H9 (cell line): ENCODE measurements at places on chromosomes 6 and 20.

GRCh38 chr20:17518339-17519052 lies 12.7 kb downstream of the BFSP1 start:
- peak; percentile 57 for DNase-seq

- peak; percentile 57 for DNase-seq
Observed at GRCh38 chr6:6856538-6857523, 250.9 kb upstream of the RREB1 start.

GRCh38 chr6:132414761-132415160 lies 13.5 kb upstream of the MOXD1 start:
- no peak for DNase-seq

- DNase-seq: no peak
Observed at GRCh38 chr20:60649541-60649940, 602.5 kb upstream of the CDH4 start.

DNA sequence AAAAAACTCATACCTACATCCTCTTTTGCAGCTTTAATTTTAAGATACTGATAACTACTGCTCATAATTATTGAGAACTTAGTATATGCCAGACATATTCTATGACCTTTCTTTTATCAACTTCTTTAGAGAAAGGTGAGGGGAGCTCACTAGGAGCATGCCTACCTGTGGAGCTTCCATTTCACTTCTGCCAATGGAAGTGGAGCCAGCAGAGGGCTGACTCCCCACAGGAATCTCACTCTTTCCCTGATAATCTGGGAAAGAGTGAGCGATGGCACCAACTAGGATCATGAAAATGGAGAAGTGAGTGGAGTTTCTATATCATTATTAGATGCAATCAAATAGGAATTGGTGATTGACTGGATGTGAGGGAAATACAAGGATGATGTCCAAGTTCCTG lies 484.9 kb downstream of the LMBRD1 start:
- DNase-seq: no peak

DNA sequence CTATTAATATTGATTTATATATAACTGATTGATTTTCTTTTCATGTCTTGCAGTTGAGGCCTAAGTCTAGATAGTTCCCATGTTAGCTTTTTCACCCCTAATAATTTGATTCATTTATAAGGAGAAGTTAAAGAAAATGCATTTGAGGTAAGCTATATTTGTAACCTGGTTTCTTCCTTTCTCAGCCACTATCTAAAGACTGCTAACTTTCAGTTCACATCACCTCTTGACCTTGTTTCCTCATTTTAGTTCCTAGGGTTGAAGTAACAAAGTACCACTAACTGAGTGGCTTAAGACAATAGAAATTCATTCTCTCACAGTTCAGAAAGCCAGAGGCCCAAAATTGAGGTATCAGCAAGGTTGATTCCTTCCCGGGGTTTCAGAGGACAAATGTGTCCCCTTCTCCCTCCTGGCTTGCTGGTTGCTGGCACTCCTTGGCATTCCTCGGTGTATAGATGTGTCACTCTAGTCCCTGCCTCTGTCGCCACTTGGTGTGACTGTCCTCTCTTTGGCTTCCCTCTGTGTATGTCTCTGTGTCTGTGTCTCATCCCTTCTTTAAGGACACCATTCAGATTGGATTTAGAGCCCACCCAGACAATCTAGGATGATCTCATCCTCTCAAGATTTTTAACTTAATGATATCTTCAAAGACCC lies 55.9 kb upstream of the C20orf144 start:
- DNase-seq: no peak

GRCh38 chr6:108872141-108872557 lies 23.9 kb downstream of the ARMC2 start:
- DNase-seq: no peak

GRCh38 chr20:56229812-56230211 lies 18.7 kb upstream of the MC3R start:
- DNase-seq: no peak

DNA sequence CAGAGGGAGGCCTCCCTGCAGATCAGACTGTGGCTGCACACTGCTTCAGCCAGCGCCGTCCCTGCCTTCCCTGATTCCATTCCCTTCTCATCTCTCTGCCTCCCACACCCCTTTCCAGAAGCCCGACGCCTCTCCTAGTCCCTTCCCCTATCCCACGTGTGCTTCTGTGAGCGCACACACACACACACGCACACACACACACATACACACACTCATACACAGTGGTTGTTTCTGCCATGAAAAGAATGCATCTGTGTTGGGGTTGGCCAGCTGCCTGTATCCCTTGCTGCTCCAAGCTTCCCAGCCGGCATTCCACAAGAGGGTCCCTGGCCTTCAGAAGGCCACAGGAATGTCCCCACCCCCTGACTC lies 51.7 kb downstream of the MOCS1 start:
- DNase-seq: no peak

- DNase-seq: no peak
Observed at GRCh38 chr6:147297663-147298316, 93.6 kb downstream of the STXBP5 start.

GRCh38 chr6:101266063-101266462 lies 127.4 kb upstream of the GRIK2 start:
- no peak for DNase-seq

- no peak for DNase-seq
Observed at GRCh38 chr20:63544241-63544957, 3.1 kb downstream of the SRMS start.

DNA sequence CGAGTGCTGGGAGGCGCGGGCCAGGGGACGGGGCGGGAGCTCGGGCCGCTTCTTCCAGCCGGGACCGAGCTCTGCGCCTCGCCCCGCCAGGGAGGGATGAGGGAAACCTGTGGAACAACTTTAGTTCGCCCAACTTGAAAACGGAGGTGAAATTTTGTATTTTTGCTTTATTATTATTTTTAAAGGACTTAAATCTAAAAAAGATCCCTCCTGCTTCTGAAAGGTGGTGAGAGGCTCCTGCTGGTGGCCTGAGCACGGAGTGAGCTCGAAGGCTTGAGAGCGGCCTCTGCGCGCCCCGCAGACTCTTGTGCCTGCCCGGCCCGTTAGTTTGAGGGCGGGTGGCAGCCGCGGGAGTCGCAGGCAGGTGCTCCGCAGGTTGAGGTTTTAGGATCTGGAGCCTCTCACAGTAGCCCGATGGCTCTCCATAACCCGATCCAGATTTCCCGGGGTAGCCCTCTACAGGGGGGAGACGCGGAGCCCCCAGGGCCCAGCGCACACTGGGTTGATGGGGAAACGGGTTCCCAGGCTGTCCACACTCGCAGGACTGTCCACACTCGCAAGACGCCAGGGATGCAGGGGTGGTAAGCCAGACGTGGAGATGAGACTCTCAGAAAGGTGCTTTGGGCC lies 46.2 kb upstream of the SUPT3H start:
- DNase-seq: peak; percentile 48

GRCh38 chr6:115740907-115741306 lies 319.8 kb downstream of the FRK start:
- no peak for DNase-seq

DNA sequence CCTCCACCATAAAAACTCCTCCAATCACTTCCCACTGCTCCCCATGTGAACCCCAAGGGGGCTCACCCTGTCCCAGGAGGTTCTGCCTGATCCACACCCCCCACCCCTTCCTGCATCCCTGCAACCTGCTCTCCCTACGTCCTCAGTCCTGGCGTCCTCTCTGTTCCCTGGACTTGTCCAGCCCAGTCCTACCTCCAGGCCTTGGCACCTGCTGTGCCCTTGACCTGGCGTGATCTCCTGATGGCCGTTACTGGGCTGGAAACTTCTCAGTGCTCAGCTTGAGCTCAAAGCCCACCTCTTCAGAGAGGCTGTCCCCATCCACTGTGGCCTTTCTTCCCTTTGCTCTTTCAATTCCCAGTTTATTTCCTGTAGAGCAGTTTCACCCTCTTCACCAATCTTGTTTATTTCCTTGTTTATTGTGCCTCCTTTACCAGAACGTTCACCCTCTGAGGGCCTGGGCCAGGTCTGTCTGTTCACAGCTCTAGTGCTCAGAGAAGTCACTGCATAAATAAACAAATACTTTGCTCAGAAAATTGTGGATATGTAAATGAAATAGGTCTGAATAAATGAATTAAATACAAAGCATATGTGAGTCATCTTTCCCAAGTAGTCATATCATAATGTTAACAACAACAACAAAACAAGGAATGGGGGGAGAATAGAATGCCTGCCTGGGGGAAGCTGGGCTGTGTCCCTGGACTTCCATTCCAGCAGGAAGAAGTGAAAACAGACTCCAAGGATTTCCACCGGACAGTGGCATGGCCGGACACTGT lies 175.7 kb upstream of the SULF2 start:
- DNase-seq: no peak

DNA sequence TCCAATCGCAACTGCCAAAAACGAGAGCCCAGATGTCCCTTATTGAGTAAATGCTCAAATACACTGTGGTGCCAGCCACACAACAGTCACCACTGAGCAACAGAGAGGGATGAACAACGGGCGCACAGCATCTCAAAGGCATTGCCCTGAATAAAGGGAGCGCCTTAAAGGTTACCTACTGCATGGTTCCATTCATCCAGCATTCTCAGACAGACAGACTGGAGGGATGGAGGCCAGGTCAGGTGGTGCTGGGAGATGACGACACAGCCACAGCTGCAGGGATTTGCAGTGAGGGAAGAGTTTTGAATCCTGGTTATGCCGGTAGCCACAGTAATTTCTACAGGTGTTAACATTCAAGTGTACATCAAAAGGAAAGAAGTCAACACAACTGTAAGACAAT lies 615.5 kb upstream of the AGPAT4 start:
- DNase-seq: no peak

GRCh38 chr6:93721386-93722048 lies 302.2 kb upstream of the EPHA7 start:
- peak; percentile 61 for DNase-seq

DNA sequence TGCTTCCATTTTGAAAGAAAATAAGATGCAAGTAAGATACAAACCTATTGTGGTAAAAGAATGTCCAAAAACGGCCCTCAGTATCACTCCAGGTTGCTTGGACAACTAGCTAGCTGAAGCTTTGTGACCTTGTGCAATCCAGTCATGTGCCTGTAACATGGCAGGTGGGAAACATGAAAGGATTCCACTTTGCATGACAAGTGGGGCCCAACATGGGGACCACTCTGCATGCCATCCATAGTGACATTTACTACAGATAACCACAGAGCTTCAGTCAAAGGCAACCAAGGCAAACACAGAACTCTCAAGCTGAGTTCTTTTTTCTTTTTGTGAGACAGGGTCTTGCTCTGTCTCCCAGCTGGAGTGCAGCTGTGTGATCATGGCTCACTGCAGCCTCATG lies 15.8 kb upstream of the FBXO9 start:
- no peak for DNase-seq

GRCh38 chr6:105204768-105205167 lies 25.0 kb upstream of the POPDC3 start:
- DNase-seq: no peak

- no peak for DNase-seq
Observed at GRCh38 chr6:5936631-5937030, 70.1 kb downstream of the NRN1 start.

DNA sequence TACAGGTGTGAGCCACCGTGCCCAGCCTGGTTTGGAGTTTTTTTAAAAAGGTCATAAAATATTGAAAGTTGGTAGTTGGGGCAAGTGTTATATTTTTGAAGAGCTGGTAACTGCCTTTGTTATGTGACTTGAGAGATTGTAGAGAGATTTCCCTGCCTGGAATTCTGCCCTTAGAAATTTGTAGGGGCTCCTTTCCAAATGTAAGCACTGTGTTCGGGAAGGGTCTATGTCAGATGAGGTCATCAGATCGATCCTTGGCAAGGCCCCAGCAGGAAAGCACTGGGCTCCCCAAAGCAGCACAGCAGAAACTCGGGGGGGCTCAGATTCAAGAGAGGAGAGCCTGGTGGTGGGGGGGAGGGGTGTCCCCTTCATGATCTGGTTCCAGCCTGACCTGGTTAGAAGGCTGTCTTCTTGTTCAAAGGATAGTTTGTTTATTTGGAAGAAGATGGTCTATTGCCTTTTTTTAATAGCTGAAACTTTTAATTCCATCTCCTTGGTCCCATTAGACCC lies 220.2 kb downstream of the UST start:
- no peak for DNase-seq

GRCh38 chr6:112232845-112233256 lies 21.5 kb downstream of the LAMA4 start:
- no peak for DNase-seq

DNA sequence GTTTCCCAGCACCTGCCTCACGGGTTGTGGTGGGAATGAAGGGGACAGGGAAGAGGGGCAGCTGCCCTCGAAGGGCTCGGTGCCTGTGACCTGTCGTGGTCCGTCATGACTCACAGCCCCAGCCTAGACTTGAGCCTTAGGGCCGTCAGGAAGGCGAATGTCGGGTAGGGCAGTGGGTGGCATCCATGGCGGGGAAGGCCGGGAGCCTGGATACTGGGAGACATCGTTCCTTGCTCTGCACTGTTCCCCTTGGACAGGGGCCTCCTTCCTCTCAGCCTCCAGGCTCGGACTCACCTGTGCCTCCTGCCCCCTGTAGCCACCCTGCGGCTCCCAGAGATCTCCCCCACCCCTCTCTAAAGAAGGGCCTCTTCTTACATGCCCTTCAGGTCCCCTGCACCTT lies 52.2 kb upstream of the APCDD1L start:
- DNase-seq: no peak

DNA sequence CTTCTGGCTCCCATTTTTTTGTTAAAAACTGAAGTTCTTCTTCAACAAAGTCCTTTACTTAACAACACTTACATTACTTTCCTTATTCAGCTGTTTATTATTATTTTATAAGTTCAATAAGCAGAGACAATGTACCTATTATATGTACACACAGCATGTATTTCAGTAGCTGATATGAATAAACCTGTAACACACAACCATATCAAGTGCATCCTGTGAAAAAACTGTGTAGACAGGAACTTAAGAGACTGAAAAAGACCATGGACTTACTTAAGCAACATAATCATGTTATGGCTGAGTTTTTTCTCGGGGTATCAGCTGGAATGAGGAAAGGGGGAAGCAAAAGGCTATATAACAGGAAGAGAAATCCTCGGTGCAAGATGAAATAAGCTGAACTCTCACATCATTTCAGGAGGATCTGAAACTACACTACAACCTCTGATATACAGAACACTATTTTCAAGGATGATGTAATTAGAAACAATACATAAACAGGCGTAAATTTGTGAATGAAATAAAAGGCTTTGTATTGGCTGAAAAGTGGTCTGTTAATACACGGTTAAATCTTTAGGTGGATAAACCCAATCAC lies 70.9 kb downstream of the REV3L start:
- DNase-seq: no peak
